DND-41 (cell line): ENCODE measurements at places on chromosomes 4 and X.

DNA sequence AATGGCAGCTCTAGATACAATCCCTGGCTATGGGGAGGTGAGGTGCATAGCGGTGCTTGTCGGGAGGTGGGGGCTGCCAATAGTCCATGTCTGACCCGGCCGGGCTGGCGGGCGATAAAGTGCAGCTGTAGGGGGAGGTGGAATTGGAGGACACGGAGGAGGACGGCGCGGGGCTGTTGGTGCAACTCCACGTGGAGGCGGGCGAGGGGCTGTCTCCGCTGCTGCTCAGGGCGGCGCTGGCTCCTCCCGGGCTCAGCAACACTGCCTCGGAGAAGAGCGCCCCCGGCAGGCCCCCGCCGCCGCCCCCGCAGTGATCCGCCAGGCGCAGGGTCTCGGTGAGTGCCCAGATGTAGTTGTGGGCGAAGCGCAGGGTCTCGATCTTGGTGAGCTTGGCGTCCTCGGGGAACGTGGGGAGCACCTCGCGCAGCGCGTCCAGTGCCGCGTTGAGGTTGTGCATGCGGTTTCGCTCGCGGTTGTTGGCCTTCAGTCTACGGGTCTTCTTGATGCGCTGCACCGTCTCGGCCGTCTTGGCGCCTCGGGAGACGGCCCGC is 1.3 kb downstream of the NEUROG2 start:
- H3K27ac ChIP-seq = no peak overlapping the region
- DNase-seq = no peak
- no peaks in the 10 kb centered on the region for H3K36me3 ChIP-seq
- no peaks in the 10 kb centered on the region for H3K27me3 ChIP-seq

- no peaks in the 10 kb centered on the region for H3K27me3 ChIP-seq
- no peak for DNase-seq
- H3K4me1 ChIP-seq = peaks cover 56% of the 10 kb centered on the region
- H3K36me3 ChIP-seq = no peaks in the 10 kb centered on the region
Observed at GRCh38 chrX:42131856-42132255, 208.5 kb upstream of the CASK start.

- no peaks in the 10 kb centered on the region for H3K27me3 ChIP-seq
- no peak for DNase-seq
- H3K4me3 ChIP-seq = no peak overlapping the region
- H3K4me1 ChIP-seq = no peaks in the 10 kb centered on the region
Observed at GRCh38 chr4:42492962-42493361, 95.7 kb downstream of the SHISA3 start.

GRCh38 chrX:45771560-45772340 is 571.1 kb upstream of the DIPK2B start:
- peak overlapping the region; percentile 93 for H3K27ac ChIP-seq
- H3K36me3 ChIP-seq = peaks cover 7% of the 10 kb centered on the region
- no peak overlapping the region; the same call in 1 of the 2 replicates for H3K4me3 ChIP-seq
- no peaks in the 10 kb centered on the region for H3K27me3 ChIP-seq
- H3K4me1 ChIP-seq = peaks cover 36% of the 10 kb centered on the region

- H3K27ac ChIP-seq = no peak overlapping the region
- no peak for DNase-seq
- no peaks in the 10 kb centered on the region for H3K4me1 ChIP-seq
- H3K4me3 ChIP-seq = no peak overlapping the region
- no peaks in the 10 kb centered on the region for H3K27me3 ChIP-seq
Observed at GRCh38 chr4:31662951-31663350, 942.8 kb downstream of the PCDH7 start.

GRCh38 chr4:112944006-112944405 is 105.4 kb upstream of the ANK2 start:
- H3K27ac ChIP-seq = no peak overlapping the region
- no peak for DNase-seq

GRCh38 chr4:20487446-20487845 is 212.8 kb upstream of the PACRGL start:
- DNase-seq = no peak
- no peak overlapping the region for H3K27ac ChIP-seq
- H3K4me3 ChIP-seq = no peak overlapping the region
- no peaks in the 10 kb centered on the region for H3K36me3 ChIP-seq

GRCh38 chr4:147772459-147772969 is 40.6 kb downstream of the ARHGAP10 start:
- H3K4me3 ChIP-seq = no peak overlapping the region
- no peaks in the 10 kb centered on the region for H3K4me1 ChIP-seq
- no peak overlapping the region for H3K27ac ChIP-seq
- no peaks in the 10 kb centered on the region for H3K36me3 ChIP-seq
- H3K27me3 ChIP-seq = no peaks in the 10 kb centered on the region
- DNase-seq = no peak

GRCh38 chr4:62003695-62004094 is 803.6 kb downstream of the ADGRL3 start:
- DNase-seq = no peak
- H3K4me3 ChIP-seq = no peak overlapping the region
- H3K27ac ChIP-seq = no peak overlapping the region

GRCh38 chr4:136078976-136079375 is 1453.3 kb downstream of the PCDH18 start:
- no peaks in the 10 kb centered on the region for H3K4me1 ChIP-seq
- no peaks in the 10 kb centered on the region for H3K36me3 ChIP-seq
- no peak for DNase-seq
- no peaks in the 10 kb centered on the region for H3K27me3 ChIP-seq

GRCh38 chrX:33726281-33727160 is 405.6 kb downstream of the FAM47A start:
- no peaks in the 10 kb centered on the region for H3K4me1 ChIP-seq
- H3K27ac ChIP-seq = no peak overlapping the region
- no peak overlapping the region for H3K4me3 ChIP-seq
- DNase-seq = no peak

GRCh38 chrX:151875270-151876026 is 37.2 kb upstream of the MAGEA4 start:
- no peak overlapping the region for H3K27ac ChIP-seq
- no peaks in the 10 kb centered on the region for H3K36me3 ChIP-seq
- DNase-seq = no peak
- no peak overlapping the region for H3K4me3 ChIP-seq

GRCh38 chrX:70527610-70528345 is 83.1 kb downstream of the DLG3 start:
- no peaks in the 10 kb centered on the region for H3K4me1 ChIP-seq
- no peaks in the 10 kb centered on the region for H3K36me3 ChIP-seq
- DNase-seq = no peak

- no peaks in the 10 kb centered on the region for H3K36me3 ChIP-seq
- H3K4me1 ChIP-seq = peaks cover 8% of the 10 kb centered on the region; the same call in 1 of the 2 replicates
- no peak overlapping the region for H3K27ac ChIP-seq
- DNase-seq = no peak
- H3K27me3 ChIP-seq = no peaks in the 10 kb centered on the region
- H3K4me3 ChIP-seq = no peak overlapping the region
Observed at GRCh38 chrX:10756441-10756840, 136.1 kb upstream of the MID1 start.

GRCh38 chr4:89847571-89848325 is 10.8 kb upstream of the SNCA start:
- H3K27me3 ChIP-seq = no peaks in the 10 kb centered on the region
- H3K4me1 ChIP-seq = no peaks in the 10 kb centered on the region
- no peak overlapping the region for H3K4me3 ChIP-seq
- H3K36me3 ChIP-seq = no peaks in the 10 kb centered on the region
- no peak overlapping the region for H3K27ac ChIP-seq
- DNase-seq = no peak
